CD4-positive, alpha-beta T cell treated with Interferon gamma for 1 hour (primary cell): ENCODE measurements at places on chromosomes 5 and 9.

GRCh38 chr5:42064821-42065220 lies 139.7 kb downstream of the FBXO4 start:
- no peak for DNase-seq

GRCh38 chr5:176803943-176804498 lies 6.3 kb upstream of the UNC5A start:
- no peak for DNase-seq

- no peak for DNase-seq
Observed at GRCh38 chr9:24385077-24385476, 160.6 kb downstream of the IZUMO3 start.

DNA sequence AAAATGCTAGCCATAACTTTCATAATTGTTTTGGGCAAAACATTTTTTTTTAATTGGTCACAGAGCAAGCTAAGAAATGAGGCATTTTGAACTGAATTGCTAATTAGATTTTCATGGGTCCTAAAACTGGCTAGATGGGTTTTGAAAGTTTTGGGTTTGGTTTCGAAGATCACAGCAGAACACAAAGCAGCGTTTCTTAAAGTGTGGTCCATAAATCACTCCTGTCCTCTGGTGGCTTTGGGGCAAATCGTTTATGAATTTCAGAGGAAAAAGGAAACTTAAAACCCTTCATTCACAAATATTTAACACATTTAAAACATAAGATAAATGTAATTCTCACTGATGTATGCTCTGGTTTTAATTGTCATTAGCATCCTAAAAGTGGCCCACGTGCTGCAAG lies 503.7 kb downstream of the SPATA31D1 start:
- no peak for DNase-seq

DNA sequence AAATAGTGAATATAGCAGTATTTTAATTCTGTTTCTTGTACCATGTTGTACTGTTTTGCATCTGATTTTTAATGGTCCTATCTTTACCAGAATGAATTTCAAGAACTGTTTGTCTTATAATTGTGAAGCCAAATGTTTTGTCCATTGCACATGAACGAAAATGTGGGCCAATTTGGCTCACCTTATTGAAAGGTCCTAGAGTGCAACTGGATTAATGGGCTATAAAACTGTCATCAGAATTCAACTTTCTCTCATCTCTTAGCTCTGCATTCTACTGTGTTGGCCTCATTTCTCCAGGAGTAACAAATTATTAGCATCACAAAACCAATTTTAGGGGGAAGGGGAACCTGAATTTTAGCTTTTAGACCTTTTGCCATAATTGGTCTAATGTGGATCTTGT lies 179.4 kb upstream of the NUDT12 start:
- no peak for DNase-seq
